ENCODE measurements at places on chromosomes 13 and 19. TPM values are rescaled to one million over a fixed set of nuclear protein-coding genes. Genes with fewer than 3 reads are reported as not detected.

DNA sequence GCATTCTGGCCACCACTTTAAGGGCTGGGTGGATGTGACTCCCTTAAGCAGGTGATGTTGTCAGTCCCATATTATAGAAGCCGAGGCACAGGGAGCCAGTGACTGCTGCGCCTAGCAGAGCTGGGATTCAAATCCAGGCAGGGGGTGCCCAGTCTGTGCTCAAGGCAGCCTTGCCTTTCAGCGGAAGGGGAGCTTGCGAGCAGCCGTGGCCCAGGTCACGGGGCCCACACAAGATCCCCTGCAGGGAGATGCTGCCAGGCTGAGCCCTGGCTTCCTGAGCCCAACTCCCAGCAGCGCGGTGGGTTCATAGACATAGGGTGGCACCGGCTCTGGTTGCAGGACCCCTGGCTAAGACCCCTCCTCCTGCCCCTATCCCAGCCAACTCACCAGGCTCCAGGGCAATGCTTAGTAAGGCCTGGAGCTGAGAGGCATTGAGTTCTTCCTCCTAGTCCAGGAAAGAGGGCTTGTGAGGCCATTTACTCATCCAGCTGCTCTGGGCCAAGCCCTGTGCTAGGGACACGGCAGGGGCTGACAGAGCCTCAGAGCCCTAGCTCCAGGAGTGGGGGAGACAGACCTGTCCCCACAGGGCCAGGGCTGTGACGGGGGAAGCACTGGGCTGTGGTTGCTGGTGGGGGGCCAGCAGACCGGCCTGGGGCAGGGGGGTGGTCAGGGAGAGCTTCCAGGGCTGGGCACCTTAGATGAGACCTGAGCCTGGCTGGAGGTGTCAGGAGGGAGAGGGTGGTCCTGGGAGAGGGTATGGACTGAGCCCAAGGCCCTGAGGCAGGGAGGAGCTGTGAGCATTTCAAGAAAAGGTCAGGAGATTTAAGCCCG is 9.6 kb downstream of the CAPN12 start:
- DNase-seq, result no peak

DNA sequence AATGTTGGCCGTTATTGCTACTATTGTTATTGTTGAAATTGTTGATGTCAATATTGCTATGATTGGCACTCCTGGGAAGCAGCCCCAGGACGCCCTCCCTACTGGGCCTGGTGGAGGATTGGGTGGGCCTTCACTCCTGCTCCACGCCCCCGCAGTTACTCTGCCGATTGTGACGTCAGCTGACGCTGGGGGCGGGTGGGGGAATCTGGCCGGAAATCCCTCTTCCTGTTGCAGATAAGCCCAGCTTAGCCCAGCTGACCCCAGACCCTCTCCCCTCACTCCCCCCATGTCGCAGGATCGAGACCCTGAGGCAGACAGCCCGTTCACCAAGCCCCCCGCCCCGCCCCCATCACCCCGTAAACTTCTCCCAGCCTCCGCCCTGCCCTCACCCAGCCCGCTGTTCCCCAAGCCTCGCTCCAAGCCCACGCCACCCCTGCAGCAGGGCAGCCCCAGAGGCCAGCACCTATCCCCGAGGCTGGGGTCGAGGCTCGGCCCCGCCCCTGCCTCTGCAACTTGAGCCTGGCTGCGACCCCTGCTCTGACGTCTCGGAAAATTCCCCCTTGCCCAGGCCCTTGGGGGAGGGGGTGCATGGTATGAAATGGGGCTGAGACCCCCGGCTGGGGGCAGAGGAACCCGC is at the start of gene ETV2:
Gene ETV2, plus strand, starts transcription at position 231 of the 637 bp plus-strand sequence. CDS start 716 bp downstream, outside the sequence.
- DNase-seq, result no peak

- DNase-seq, result no peak
Measured at GRCh38 chr13:111248822-111249221, 71.6 kb upstream of the TEX29 start.

- no peak for DNase-seq
Measured at GRCh38 chr19:2097203-2097885, 629 bp downstream of the IZUMO4 start.

- no peak for DNase-seq
Measured at GRCh38 chr19:2523630-2524311, 47.8 kb downstream of the GADD45B start.

SERPINE3 gene
- not detected for polyA plus RNA-seq

OR4F17 gene
- polyA plus RNA-seq, result not detected

C1QTNF9B gene
- 0.49 TPM for polyA plus RNA-seq

All from urinary bladder (tissue), 4 donors.